AG04449 (cell line): ENCODE measurements at places on chromosomes 5 and 9.

DNA sequence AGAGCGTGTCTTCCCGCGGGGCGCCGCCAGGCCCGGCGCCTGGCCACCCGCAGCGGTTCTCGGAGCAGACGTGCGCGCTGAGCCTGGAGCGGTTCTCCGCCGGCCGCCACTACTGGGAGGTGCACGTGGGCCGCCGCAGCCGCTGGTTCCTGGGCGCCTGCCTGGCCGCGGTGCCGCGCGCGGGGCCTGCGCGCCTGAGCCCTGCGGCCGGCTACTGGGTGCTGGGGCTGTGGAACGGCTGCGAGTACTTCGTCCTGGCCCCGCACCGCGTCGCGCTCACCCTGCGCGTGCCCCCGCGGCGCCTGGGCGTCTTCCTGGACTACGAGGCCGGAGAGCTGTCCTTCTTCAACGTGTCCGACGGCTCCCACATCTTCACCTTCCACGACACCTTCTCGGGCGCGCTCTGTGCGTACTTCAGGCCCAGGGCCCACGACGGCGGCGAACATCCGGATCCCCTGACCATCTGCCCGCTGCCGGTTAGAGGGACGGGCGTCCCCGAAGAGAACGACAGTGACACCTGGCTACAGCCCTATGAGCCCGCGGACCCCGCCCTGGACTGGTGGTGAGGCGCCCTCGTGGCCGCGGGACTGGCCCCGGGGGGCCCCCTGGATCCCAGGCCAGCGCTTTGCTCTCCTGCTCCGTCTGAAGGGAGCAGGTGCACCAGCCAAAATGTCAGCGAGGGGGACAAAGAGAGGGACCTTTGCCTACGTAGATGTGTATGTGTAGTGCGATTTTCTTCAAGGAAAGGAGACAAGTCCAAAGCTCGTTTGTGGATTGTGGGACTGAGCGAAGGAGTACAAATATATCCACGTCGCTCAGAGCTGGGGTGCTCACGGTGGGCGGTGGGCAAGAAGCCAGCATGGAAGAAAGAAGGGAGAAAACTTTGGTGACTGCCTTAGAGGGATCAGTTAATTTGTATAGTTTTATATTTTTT, 19.5 kb downstream of the BTNL9 start:
- DNase-seq: no peak

DNA sequence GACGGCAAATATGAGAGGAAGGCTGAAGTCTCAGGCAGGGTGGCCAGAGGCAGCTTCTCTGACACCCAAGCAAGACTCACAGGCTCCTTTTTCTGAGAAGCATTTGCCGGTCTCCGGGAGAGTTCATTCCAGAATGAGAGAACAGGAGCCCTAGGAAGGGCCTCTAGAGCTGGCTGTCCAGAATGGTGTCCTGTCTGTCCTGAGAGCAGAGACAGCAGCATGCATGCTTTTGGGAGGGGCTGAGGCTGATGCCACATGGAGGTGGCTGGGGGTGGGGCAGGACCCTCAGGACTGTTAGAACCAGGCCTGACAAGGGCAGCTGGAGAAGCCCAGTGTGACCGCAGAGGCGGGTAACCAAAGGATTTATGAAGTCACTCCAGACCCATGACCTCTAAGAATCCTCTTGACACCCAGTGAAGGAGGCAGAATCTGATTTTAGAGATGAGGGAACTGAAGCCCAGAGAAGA, 60.0 kb downstream of the SHB start:
- DNase-seq: no peak

DNA sequence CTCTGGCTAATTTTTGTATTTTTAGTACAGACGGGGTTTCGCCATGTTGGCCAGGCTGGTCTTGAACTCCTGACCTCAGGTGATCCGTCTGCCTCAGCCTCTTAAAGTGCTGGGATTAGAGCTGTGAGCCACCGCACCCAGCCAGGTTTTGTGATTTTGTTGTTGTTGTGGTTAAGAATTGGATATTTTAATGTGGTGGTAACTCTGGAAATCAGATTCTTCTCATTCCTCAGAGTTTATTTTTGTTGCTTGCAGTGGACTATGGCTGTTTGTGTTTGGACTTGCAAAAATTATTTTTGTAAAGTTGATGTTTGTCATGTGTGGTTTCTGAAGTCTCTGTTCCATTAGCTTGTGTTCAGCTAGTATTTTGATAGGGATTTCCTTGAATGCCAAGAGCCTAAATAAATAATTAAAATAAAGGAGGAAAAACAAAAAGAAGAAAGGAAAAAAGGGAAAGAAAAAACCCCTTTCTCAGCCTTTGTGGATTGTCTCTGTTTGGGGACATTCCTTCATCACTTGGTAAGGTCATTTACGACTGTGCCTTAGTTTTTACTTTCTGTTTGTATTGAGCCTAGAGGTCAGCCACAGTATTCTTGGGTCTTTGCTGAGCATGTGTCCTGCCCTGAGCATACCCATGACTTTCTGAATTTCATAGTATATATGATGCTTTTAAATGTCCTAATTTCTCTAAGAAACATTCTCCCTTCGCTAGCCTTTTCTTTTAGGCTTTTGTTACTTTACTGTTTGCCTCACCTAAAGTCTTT, 37.3 kb downstream of the PBX3 start:
- no peak for DNase-seq

- no peak for DNase-seq
These were observed 56.9 kb downstream of the KIF24 start for GRCh38 chr9:34272101-34272541.

DNA sequence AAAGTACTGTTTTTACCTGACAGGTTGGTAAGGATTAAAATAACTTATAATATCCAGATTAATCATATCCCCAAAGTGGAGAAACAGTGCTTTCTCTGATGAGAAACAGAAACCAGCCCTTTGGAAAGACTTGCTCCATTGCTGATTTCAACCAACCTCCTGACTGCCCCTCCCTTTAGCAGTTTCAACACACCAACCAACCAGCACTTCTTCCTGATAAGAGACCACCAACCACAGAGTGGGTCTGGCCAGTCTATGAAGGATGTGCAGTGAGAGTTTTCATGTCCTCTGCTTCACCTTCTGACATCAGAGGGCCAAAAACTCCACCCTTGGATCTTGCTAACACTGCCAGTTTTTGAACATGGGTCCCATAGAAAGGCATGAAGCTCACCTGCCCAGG, 28.1 kb downstream of the RIGI start:
- no peak for DNase-seq

- no peak for DNase-seq
These were observed 94.7 kb downstream of the EBF1 start for GRCh38 chr5:159005062-159005461.

GRCh38 chr9:109164042-109164441, 3.0 kb downstream of the FRRS1L start:
- no peak for DNase-seq
